GOT3 (cell line): ENCODE measurements at places on chromosomes 7 and 10.

GRCh38 chr10:112622786-112623185, 175.8 kb downstream of the VTI1A start:
- DNase-seq = no peak

DNA sequence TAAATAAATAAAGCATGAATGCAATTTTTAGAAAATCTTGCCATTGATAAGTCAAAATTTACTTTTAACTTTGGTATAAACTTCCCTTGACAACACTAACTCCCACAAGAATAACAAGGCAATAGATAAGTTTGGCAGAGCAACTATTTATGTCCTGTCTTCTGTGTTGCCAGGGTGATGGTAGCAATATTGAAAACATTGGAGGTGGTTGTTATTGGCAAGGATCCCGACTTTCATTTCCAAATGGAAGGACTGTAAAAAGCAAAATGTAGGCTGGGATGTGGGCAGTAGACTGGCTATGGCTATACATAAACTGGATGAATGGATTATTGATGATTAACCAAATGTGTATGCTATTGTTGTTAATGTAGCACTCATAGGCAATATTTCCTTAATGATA, 134.9 kb upstream of the CACNA2D1 start:
- DNase-seq = no peak

DNA sequence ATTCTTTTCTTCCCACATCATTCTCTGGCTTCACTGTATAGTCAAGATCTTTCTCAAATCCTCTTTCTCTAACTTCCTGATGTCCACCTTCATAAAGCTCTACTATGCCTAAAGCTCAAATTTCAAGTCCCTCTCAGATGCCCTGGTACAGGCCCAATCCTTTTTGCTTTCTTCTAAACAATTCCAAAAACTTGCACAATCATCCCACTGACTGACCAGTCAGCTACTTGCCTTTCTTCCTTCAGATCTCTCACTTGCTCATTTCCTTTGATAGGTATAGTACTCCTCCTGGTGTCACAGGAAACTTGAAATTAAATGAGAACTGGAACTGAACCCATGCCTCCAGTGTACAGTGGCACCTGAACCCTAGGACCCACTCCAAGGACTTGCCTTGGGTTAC, 18.2 kb downstream of the SEC31B start:
- no peak for DNase-seq

GRCh38 chr7:128904381-128905197, 5.9 kb downstream of the KCP start:
- no peak for DNase-seq

DNA sequence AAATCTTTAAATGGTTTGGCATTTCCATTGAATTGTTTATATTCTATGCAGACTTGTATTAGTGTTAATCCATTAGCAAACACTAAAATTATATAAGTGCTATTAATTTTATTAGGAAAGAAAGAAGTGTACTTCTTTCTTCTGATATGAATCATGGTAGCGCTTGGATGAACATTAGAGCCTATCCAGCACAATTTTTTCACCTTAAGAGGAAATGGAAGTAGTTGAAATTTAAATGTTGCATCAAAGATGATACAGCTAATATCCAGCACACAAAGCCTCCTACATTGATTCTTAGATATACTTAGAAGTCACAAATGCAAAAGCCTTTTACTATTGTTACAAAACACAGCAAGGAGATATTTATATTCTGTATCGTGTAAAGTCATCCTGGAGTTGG, 174.5 kb downstream of the AHR start:
- no peak for DNase-seq

DNA sequence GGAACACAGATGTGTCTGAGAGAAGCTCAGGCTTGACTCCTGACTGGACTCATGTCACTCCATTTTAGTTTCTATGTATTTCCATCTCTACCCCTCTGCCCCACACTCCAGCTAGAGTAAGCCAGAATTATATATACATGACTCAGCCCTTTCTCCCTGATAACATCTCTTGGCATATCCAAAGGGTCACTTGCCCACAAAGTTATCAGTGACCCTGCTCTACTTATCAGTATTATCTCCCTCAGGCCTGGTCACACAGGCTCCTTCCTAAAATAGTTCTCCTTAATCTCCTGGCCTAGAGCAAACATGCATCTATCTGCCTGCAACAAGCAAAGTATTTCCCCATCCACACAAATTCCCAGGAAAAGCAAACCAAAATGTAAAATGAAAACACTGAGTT, 598.3 kb downstream of the SUGCT start:
- no peak for DNase-seq

- DNase-seq = no peak
Observed at GRCh38 chr10:17523917-17524316, 69.5 kb upstream of the ST8SIA6 start.

DNA sequence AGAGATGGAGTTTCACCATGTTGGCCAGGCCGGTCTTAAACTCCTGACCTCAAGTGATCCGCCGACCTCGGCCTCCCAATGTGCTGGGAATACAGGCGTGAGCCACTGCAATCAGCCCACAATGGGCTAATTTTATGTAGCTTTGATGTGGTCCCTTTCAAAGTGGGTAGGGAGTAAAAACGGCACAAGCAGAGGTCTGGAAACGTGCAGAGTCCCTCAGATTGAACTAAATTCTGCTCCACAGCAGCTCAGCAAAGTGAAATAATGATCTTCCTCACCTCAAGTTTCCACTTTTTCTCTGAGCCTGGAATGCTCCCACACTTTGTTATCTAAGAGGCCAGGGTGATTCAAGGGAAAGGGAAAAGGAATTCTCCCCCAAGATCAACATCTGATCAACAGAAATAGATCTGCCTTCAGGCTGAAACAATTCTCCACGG, 6.1 kb downstream of the CCDC3 start:
- no peak for DNase-seq

- DNase-seq = no peak
Observed at GRCh38 chr7:149562602-149563001, 65.0 kb upstream of the ZNF746 start.

DNA sequence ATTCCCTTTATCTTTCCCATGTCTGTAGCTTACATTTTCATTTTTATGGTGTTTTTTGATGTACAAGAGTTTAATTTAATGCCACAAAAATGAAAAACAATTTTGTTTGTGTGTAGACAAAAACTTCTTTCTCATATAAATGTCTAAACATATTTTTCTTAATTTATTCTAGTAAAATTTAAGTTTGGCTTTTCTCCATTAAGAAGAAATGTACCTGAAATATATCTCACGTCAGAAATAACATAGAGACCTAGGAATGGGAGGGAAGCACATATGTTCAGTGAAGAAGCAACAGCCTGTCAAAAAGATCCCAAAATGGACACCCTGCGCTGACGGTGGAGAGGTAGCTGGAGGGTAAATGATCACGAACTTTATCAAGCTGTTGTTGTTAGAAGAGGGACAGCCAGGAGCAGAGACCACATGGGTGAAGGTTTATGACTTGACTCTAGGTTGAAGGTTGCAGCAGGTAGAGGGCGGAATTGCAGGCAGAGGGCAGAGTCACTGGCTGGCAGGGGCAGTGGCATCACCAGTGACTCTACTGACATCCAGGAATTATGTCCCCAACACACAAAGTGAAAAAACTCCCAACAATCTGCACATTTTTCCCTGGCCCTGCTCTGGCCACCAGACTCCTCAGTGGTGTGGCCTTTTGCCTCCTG, 225.9 kb upstream of the PRSS58 start:
- no peak for DNase-seq

- DNase-seq = no peak
Observed at GRCh38 chr7:33669251-33669670, 236.1 kb upstream of the BMPER start.

DNA sequence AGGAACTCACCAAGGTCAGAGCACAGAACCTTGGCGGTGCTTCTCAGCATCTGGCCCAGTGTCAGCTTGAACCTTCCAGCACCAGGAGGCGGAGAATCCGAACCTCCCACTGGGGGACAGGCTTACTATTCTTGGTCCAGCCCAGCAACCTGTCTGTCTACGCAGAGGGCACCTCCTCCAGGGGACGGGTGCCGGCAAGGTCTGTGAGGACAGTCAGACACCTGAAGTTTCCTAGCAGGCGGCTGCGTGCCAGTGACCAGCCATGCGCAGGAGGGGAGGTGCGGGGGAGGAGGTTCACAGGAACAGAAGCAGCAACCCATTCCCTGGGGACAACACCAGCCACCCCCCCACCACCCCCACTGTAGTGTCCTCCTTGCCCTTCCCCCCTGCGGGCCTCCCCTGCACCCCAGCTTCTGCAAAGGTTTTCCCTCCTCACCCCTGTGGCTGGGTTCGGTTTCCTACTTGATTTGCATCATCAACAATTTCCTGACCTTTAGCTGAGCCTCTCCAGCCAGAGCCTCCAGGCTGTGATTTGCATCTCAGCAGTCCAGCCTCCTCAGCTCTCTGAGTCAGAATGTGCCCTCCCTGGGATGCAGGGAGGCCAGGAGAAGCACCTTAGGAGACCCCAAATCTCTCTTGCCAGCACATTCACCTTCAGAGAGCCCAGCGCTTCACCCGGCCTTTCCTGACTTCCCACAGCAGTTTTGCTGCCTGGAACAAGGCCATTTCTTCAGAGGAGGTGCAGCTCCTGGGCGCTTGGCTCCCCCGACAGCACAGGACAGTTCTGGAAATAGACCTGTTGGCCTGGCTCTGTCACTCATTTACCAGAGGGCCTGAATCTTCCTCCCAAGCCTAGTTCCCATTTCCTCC, 107.5 kb upstream of the NPS start:
- DNase-seq = no peak

GRCh38 chr10:132482090-132482800, 55.3 kb upstream of the INPP5A start:
- no peak for DNase-seq

- DNase-seq = no peak
Observed at GRCh38 chr7:90833443-90833842, 237.3 kb downstream of the CDK14 start.

DNA sequence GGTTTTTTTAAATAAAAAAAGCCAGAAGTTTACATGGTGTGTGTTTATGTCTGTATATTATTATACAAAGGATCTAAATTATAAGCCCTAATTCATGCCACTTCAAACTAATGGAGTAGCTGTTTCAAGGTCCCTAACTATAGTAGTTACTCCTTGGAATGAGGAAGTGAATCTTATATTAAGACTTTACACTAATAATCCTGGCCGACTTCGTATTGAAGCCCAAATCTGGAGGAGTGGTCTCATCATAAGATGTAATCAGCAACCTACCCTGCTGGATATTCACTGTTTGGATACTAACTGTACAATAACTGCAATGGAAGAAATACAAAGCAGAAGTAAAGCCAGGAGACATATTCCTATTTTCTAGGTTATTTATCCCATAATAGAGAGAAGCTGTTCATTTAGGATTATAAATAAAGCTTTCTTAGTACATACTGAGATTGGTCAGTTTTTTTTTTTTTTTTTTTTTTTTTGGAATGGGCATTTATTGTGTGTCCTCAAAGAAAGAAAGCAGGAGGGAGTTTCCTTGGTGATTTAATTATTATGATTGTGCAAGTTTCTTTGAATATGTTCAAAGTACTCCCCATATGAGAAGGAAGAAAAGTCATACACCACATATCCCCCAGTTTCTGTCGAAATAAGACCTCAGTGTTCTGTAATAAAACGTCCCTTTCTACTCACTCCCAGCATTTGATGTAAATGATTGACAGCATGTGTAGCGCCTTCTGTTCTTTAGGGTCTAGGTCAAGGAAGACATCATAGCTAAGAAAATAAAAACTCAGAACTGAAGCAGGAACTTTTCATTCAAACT, 397.8 kb downstream of the EXOC4 start:
- no peak for DNase-seq

DNA sequence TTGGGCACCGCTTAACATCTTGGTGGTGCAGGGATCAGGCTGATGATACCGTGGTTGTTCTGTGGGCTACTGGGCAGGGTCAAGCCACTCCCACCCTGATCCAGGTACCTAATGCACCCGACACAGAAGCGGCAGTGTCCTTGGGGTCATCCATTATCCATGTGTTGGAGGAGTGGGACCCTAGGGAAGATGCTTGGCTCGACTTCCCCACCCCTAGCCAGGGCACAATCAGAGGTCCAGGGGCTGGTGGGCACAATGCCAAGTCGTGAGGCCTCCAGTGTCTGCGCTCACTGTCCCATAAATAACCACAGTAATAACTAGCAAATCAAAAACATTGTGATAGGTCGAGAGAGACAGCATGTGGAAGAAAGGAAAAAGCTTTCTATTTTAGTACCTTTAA, 37.7 kb downstream of the HTRA1 start:
- no peak for DNase-seq

- DNase-seq = peak; percentile 49
Observed at GRCh38 chr10:78972160-78972946, 96.4 kb upstream of the ZMIZ1 start.

GRCh38 chr10:110699859-110700468, 55.8 kb downstream of the RBM20 start:
- no peak for DNase-seq

GRCh38 chr7:22979861-22980260, 34.1 kb downstream of the HYCC1 start:
- DNase-seq = no peak
